ENCODE measurements at places on chromosomes 5 and 9. TPM values are rescaled to one million over a fixed set of nuclear protein-coding genes. Genes with fewer than 3 reads are reported as not detected.

Gene CA9
- 0.82 TPM for total RNA-seq

Gene TERT
- not detected for total RNA-seq

Gene GABRA1
- total RNA-seq: not detected

Gene PCA3
- total RNA-seq: 0.84 TPM

Gene CCDC180
- 2.9 TPM for total RNA-seq

Gene ZCCHC7
- total RNA-seq: 24.6 TPM

GRCh38 chr5:68258531-68258930 is 43.0 kb downstream of the PIK3R1 start:
- no peak for DNase-seq

DNA sequence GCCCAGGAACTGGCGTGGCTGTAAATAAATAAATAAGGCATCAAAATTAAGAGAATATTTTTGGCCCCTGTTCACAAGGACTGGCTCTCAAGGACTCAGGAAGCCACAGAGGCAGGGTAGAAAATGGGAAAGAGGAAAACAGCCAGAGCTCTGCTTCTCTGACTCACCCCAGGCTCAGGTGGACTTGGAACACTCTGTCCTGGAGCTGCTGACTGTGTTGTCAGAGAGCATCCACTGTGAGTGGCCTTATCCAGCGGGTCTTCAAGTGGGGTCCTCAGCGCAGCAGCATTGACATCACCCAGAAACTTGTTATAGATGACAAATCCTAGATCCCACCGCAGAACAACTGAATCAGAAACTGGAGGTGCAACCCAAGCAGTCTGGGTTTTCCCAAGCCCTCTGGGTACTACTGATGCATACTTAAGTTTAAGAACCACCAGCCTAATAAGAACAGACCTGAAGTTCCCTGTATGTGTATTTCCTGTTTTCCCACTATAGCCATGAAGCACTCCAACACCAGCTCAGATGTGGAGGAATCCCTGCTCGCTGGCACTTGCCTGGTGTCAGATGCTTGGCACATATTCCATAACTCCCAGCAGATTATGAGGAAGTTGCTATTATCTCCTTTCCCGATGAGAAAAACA is 20.5 kb downstream of the ADRA1B start:
- DNase-seq: no peak

- DNase-seq: peak; percentile 36
These were observed 38.4 kb downstream of the HRH2 start for GRCh38 chr5:175696139-175696854.

GRCh38 chr9:18485714-18486113 is 11.8 kb downstream of the ADAMTSL1 start:
- DNase-seq: no peak

GRCh38 chr5:142770650-142771609 is 753 bp downstream of the ARHGAP26 start:
- no peak for DNase-seq

GRCh38 chr5:9207817-9208418 is 338.0 kb downstream of the SEMA5A start:
- DNase-seq: no peak

DNA sequence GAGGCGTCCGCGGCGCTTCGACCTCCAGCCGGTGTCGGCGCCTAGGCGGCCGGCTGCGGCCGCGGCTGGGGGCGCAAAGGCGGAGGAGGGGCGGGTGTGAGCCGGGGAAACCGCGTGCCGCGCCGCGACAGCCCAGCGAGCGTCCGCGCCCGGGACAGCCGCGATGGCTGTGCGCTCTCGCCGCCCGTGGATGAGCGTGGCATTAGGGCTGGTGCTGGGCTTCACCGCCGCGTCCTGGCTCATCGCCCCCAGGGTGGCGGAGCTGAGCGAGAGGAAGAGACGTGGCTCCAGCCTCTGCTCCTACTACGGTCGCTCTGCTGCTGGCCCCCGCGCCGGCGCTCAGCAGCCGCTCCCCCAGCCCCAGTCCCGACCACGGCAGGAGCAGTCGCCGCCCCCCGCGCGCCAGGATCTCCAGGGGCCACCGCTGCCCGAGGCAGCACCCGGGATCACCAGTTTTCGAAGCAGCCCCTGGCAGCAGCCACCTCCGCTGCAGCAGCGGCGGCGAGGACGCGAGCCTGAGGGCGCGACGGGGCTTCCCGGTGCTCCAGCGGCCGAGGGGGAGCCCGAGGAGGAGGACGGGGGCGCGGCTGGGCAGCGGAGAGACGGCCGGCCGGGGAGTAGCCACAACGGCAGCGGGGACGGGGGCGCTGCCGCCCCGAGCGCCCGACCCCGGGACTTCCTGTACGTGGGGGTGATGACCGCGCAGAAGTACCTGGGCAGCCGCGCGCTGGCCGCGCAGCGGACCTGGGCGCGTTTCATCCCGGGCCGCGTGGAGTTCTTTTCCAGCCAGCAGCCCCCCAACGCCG is 605 bp downstream of the CHSY3 start:
- no peak for DNase-seq

DNA sequence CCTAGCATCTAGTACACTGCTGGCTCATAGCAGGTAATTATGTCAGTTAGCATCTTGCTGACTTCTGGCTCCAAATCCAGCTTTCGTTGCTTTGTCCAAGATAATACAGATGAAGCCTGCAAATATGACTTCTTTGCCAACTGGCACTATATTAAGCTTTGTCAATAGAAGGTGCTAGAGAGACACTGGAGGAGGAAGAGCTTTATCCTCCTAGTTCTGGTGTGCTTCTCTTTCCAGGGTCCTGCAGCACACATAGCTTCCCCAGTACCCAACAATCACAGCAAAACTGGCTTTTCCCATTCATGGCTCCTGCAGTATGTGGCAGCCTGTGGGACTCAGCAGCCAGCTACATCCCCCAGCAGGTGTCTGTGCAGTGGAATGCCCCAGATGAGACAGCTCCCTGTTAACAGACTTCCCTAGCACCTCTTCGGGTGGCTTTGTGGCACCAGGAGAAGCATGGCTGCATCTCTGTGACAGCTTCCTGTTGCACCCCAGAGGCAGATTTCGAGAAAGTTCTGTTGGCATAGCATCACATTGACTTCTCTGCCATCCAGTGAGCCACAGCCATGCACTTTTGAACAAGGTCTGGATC is 147.8 kb downstream of the OXCT1 start:
- no peak for DNase-seq

DNA sequence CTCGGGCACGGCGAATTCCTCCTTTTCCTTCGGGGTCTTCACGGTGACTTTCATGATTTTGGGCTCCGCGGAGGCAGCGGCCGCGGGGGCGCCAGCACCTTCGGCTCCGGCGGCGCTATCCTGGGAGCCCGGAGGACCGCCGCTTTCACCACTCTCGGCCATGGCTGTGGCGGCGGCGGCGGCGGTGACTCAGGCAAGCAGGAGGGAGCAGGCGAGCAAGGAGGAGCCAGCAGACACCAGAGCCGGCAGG is 315 bp downstream of the UBQLN1 start:
- DNase-seq: peak; percentile 54

GRCh38 chr9:121239071-121239470 is 28.9 kb upstream of the GSN start:
- no peak for DNase-seq

GRCh38 chr5:53819482-53819881 is 259.0 kb downstream of the NDUFS4 start:
- no peak for DNase-seq

DNA sequence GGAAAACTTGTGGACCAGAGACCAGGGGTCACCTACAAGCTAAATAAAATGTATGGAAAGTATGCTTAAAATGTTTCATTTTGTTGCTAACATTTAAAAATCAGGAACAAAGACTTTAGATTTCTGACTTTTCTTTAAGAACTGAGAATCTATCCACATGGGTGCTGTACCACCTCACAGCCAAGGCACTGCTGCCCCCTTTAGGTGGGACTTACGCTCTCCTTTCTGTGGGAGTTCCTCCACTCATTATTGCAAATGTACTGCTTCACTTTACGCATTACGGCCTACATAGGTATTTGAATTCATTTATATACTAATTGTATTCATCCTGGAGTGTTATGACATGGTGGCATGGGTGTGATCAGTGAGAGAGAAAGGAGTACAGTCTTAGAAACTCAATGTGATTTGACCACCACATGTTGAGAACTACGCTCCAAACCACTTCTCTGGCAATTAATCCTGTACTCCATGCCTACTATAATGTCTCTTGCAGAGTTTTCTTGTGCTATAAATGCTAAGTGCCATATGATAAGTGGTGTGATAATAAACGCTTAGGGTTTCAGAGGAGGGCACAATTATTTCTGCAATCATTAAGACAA is 24.7 kb upstream of the CETN3 start:
- DNase-seq: no peak

DNA sequence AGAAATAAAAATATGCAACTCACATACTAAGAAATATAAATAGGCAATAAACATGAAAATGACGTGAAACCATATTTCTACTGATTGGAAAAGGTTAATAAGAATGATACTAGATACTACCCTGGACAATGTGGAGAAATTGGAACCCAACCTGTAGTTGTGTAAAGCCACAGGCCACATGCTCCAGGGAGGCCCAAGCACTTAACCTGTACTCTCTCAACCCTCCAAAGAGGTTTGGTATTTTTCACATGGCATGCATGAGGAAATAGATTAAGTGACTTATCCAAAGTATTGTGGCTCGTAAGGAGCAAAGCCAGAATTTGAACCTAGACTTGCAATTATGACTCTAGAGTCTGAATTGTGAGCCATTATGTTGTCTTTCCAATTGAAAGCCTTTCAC is 13.4 kb downstream of the LIFR start:
- DNase-seq: no peak

DNA sequence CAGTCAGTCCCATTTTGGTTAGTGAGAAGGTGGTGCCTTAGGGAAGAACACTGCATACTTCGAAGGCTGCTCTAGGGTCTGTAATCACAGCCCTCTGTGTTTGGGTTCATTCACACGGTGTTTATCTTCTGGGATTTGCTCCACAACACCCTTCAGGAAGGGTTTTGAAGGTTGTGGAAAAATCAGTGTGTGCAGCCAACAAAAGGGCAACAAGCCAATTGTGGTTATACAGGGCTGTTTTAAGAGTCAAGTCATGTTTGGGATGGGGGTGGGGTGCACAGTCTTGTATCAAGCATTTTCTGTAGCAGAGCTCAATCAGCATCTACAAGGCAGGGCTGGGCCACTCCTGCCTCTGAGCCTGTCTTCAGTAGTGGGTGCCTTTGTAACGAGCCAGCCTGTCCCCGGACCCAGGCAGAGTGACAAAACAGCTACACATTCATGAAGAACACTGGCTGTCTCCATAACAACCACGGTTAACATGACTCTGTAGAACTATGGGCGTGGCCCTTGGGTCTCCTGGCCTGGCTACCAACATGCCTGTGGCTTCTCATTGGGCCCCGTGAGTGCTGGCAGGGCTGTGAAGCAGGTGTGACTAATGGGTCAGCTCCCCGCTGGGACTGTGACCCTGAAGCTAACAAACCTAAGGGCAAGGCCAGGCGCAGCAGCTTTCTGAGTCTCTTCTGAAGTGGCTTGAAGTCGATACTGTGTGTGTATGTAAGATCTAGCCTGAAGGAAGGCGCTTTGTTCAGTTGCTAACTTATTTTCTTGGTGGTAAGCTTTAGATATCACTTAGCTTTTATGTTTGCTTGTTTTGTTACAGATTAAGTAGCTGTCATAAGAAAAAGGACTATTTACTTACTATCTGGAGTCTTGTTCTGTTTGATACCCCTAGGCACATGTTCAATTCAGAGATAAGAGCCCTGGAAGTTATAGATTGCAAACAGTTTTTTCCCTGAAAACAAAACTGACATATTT is 27.9 kb upstream of the GOLM1 start:
- DNase-seq: no peak

DNA sequence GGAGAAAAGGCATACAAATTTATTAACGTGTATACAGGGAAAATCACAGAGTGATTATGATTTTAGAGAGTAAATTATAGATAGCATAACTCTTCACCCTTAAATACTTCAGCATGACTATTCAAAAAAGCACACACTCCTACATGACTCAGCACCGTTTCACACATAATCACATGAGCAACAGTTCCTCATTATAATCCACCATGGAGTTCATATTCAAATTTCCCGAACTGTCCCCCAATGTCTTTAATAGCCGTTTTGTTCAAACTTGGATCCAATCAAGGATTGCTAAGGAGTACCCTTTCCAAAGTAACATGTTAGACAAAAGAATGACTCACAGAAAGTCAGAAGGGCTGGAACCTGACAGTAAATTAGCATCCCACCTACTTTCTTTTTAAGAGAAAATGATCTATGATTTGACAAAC is 32.1 kb downstream of the RAPGEF1 start:
- DNase-seq: no peak

GRCh38 chr9:134455537-134455933 is 129.3 kb downstream of the RXRA start:
- no peak for DNase-seq

DNA sequence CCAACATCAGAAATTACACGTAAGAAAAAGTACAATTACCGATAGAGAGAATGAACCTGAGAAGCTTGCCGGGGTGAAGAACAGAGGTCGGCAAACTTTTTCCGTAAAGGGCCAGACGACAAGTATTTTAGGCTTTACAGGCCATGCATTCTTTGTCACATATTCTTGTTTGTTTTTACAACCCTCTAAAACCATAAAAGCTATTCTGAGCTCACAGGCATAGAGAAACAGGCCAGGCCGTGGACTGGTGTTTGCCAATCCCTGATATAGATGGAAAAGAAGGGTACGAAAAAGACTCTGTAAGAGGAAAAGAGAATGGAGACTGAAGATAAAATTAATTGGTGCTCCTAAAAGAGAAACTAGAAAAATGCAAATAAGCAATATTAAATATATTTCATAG is 15.4 kb downstream of the SFXN1 start:
- no peak for DNase-seq

DNA sequence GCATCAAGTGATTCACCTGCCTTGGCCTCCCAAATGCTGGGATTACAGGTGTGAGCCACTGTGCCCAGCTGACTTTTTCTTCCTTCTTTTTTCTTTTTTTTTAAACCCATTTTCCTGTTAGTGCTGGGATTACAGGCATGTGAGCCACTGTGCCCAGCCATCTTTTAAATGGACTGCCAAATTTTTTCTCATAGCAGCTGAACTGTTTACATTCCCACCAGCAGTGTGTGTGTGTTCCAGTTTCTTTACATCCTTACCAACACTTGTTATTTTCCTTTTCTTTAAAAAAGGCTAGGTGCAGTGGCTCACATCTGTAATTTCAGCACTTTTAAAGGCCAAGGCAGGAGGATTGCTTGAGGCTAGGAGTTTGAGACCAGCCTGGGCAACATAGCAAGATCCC is 76.9 kb downstream of the UBE2R2 start:
- no peak for DNase-seq

DNA sequence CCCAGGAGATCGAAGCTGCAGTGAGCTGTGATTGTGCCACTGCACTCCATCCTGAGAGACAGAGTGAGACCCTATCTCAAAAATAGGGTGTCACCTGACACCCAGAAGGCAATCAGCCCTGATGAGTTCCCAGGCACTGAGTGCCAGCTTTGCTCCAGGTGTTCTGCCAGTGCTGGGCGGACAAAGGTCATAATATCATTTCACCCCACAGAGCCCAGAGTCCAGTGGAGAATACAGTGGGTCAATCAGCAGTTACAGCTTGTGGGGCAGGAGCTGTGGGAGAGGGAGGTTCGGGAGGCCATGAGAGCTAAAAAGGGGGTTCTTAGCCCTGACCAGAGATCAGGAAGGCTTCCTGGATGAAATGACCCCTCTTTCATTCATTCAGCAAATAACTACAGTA is 24.4 kb upstream of the SH3RF2 start:
- no peak for DNase-seq

GRCh38 chr9:75088646-75089372 is 495 bp downstream of the OSTF1 start:
- no peak for DNase-seq

- no peak for DNase-seq
These were observed 665 bp upstream of the BTF3 start for GRCh38 chr5:73497497-73498056.

- no peak for DNase-seq
These were observed 115.7 kb downstream of the TRIO start for GRCh38 chr5:14258840-14259239.
